ENCODE measurements at places on chromosomes 4 and X. TPM values are rescaled to one million over a fixed set of nuclear protein-coding genes. Genes with fewer than 3 reads are reported as not detected.

The ARHGAP10 gene
- total RNA-seq, result 130 TPM

The TACR3 gene
- not detected for total RNA-seq

The SSX3 gene
- not detected for total RNA-seq

The PRKG2 gene
- 2.5 TPM for total RNA-seq

The USP17L12 gene
- not detected for total RNA-seq

The CPLX1 gene
- total RNA-seq, result 0.41 TPM

The TET2 gene
- total RNA-seq, result 24.6 TPM

The FMR1NB gene
- total RNA-seq, result not detected

The CD40LG gene
- not detected for total RNA-seq

The SSX4 gene
- not detected for total RNA-seq

The PPP1R3F gene
- 10.0 TPM for total RNA-seq

The IBSP gene
- not detected for total RNA-seq

The NUDT11 gene
- total RNA-seq, result 3.3 TPM

The EDA gene
- 3.6 TPM for total RNA-seq

The FAM53A gene
- 1.4 TPM for total RNA-seq

The KIT gene
- total RNA-seq, result 31.8 TPM

The STBD1 gene
- 11.0 TPM for total RNA-seq

The DKK2 gene
- total RNA-seq, result 3.9 TPM

The CXCL6 gene
- total RNA-seq, result not detected

The POU4F2 gene
- total RNA-seq, result not detected

The ABHD18 gene
- total RNA-seq, result 10.2 TPM

The CYBB gene
- total RNA-seq, result 23.0 TPM

The STATH gene
- total RNA-seq, result not detected

The GC gene
- total RNA-seq, result not detected

The GPR50 gene
- not detected for total RNA-seq

The NDST4 gene
- 0.54 TPM for total RNA-seq

The KLB gene
- 0.16 TPM for total RNA-seq

The SLC10A3 gene
- 28.8 TPM for total RNA-seq

The EBP gene
- total RNA-seq, result 25.3 TPM

The TREX2 gene
- not detected for total RNA-seq

The ZFP92 gene
- 2.1 TPM for total RNA-seq

The GABRE gene
- total RNA-seq, result 18.0 TPM

The TLR10 gene
- total RNA-seq, result under 0.01 TPM

The PPEF2 gene
- not detected for total RNA-seq

The SHROOM4 gene
- 2.3 TPM for total RNA-seq

The TCEAL2 gene
- total RNA-seq, result 27.5 TPM

The DDX60 gene
- 7.2 TPM for total RNA-seq

The ERCC6L gene
- total RNA-seq, result under 0.01 TPM

The BEX1 gene
- 9.4 TPM for total RNA-seq

The LGI2 gene
- total RNA-seq, result 4.4 TPM

The IL1RAPL1 gene
- total RNA-seq, result 2.5 TPM

The DRD5 gene
- total RNA-seq, result not detected

The CC2D2A gene
- total RNA-seq, result 50.4 TPM

The C1QTNF7 gene
- total RNA-seq, result 21.4 TPM

The RAB39B gene
- total RNA-seq, result 0.54 TPM

The PRDM5 gene
- total RNA-seq, result 25.0 TPM

The GAGE13 gene
- total RNA-seq, result not detected

The REELD1 gene
- total RNA-seq, result not detected

The UGT2B15 gene
- total RNA-seq, result 0.36 TPM

The EIF2S3 gene
- 134 TPM for total RNA-seq
